ENCODE measurements at places on chromosomes 12 and 14.

- DNase-seq: no peak
Observed at GRCh38 chr14:83883732-83884131, 1646.2 kb upstream of the FLRT2 start.

- DNase-seq: peak; percentile 73
Observed at GRCh38 chr14:23057757-23058653, 685 bp upstream of the CDH24 start.

DNA sequence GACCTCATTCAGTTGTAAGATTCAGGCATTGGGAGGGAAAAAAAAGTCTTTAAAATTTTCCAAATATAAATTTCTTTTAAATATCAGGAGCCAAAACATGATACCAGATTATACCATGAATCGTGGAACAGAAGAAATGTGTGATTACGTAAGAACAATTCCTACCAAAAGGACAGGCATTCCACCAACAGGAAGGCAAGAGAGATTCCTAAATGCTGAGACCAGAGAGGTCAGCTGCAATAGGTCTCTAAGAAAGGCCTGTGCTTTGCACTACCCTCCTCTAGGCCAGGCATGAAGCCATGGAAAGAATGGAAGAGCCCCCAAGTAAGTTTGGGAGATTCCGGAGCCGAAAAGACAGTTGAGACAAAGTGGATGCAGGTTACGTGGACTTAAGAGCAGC, 83.7 kb downstream of the PTGER2 start:
- no peak for DNase-seq

DNA sequence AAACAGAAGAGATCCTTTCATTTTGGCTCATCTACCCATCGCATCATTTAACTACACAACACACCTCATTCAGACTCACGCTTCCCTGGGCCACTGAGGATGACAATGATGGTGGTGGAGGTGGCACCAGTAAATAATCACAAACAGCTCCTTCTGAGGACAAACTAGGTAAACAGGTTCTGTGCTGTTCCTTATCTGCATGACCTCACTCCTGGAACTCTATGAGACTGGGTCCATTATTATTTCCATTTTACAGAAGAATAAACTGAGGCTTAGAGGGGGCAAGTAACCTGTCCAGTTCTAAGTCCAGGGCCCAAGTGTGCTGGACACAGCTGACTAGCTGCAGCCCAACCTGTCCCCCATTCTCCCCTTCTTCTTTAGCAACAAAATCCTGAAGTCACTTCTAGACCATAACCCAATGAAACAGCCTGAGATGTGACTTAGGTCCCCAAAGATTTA, 50.4 kb downstream of the ITPK1 start:
- no peak for DNase-seq

- DNase-seq: no peak
Observed at GRCh38 chr12:116171549-116171948, 105.9 kb downstream of the MED13L start.

GRCh38 chr12:68065163-68065562, 75.9 kb downstream of the IFNG-AS1 start:
- DNase-seq: no peak

DNA sequence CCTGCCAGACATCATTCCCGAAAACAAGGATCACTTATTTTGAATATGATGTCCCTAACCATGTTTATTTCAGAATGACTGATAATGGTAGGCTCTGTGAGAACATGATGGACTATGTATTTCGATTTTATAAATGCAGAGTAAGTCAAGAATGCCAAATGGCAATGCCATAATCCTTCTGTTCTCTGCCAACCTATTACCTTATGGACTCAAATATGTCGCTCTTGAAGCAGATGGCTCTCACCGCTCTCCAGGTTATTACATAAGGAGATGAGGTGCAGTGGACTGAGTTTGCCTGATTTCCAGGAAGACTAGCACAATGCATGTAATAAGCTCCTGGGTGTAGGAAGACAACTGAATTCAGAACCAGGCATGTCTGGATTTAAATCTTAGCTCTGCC, 227.2 kb downstream of the BTG1 start:
- DNase-seq: no peak

DNA sequence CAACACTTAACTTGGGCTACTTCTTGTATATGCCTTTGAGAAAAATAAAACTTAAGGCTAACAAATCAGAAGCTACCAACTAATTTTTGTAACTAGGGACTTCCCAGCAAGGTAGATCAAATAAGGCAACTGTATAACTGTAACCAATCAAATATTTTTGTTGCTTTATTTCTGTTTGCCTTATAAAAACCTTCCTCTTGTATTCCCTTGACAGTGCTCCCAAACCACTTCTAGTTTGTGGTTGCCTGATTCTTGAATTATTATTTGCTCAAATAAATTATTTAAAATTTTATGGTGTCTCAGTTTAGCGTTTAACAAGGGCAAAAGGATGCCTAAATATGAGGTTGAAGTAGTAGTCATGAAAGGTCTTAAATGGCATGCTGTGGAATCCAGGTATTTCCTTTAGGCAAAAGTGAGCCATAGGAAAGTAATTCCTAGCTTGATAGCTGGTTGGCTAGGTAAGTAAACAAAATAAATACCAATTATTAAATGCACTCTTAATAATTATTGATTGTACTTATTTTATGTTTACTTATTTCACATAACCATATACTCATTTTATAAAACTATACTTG, 632.6 kb downstream of the RPL10L start:
- no peak for DNase-seq

GRCh38 chr12:100572184-100572583, 1.3 kb upstream of the GAS2L3 start:
- DNase-seq: no peak

- no peak for DNase-seq
Observed at GRCh38 chr14:59333235-59333634, 131.9 kb downstream of the GPR135 start.

GRCh38 chr14:76129851-76130576, 21.7 kb upstream of the GPATCH2L start:
- no peak for DNase-seq

DNA sequence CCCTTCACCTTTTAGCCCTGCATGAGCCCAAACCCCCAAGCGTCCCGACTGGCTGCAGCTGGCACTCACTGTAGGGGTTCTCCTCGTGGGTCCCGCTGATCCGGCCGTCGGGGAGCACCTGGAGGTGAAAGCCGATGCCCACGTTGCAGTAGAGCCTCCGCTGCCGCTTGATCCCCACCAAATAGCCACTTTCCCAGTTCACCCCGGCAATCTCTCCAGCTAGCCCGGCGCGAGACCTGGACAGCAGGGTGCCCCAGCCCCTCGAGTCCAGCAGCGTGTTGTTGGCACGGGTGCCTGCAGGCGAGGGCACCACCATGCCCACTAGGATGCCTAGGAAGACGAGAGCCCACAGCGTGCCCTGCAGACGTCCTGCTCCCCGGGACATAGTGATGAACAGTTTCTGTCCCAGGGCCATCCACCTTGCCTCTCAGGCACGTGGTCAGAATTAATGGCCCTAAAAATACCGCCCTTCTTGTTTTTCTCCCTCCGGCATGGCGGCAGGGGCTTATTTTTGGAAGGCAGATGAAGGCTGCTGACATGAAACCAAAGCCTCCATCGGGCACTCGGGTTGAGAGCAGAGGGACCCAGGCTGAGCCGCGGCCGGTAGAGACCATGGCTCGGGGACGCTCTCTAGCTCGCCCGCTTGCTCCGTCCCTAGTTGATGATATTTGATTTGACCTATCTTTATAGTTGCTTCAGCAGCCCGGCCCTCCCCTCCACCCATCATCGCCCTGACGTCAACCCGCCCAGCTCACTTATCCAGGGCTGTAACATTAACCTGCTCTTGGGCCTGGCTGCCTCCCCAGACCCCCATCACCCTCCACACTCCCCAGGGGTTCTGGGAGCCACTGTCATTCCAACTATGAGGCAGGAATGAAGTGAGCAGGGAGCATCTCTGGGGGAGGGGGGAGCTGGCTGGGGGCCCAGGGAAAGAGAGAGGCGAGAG, at the start of gene FGF6:
TSS of gene FGF6 (minus strand) at position 660 of the 946 bp plus-strand sequence. CDS start at position 415, 245 bp downstream.
- DNase-seq: no peak

DNA sequence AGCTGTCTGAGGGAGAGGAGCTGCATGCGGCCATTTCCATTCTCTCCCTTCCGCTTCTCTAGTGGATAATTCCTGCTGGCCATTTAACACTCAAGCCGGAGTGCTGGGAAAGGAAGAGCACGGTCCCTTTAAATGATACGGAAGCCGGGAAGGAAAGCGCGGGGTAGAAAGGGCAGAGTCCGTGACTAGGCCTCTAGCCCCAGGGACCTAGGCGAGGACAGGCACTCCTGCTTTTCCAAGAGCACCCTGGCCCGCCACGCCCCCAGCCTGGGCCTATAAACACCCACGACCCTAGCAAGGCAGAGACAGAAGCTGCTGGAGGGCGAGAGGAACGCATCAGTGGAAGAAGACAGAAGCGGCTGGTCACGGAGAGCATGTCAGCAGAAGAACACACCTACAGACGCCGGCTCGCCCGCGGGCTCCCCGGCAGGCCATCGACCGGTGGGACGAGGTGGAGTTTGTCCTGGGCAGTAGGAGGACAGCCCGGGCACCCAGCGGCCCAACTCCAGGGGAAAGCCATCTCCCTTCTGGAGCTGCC, 1206.6 kb upstream of the TMEM132C start:
- no peak for DNase-seq

GRCh38 chr14:90658541-90658967, 157.7 kb downstream of the TTC7B start:
- DNase-seq: no peak

- no peak for DNase-seq
Observed at GRCh38 chr12:22082190-22082701, 36.2 kb downstream of the CMAS start.

DNA sequence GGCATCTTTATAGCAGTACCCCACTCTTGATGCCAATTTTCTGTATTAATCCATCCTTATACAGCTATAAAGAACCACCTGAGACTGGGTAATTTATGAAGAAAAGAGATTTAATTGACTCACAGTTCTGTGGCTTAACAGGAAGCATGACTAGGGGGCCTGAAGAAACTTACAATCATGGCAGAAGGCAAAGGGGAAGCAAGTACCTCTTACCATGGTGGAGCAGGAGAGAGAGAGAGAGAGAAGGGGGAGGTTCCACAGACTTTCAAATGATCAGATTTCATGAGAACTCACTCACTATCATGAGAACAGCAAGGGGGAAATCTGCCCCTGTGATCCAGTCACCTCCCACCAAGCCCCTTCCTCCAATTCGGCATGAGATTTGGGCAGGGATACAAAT, 84.4 kb downstream of the SLC24A4 start:
- DNase-seq: no peak

DNA sequence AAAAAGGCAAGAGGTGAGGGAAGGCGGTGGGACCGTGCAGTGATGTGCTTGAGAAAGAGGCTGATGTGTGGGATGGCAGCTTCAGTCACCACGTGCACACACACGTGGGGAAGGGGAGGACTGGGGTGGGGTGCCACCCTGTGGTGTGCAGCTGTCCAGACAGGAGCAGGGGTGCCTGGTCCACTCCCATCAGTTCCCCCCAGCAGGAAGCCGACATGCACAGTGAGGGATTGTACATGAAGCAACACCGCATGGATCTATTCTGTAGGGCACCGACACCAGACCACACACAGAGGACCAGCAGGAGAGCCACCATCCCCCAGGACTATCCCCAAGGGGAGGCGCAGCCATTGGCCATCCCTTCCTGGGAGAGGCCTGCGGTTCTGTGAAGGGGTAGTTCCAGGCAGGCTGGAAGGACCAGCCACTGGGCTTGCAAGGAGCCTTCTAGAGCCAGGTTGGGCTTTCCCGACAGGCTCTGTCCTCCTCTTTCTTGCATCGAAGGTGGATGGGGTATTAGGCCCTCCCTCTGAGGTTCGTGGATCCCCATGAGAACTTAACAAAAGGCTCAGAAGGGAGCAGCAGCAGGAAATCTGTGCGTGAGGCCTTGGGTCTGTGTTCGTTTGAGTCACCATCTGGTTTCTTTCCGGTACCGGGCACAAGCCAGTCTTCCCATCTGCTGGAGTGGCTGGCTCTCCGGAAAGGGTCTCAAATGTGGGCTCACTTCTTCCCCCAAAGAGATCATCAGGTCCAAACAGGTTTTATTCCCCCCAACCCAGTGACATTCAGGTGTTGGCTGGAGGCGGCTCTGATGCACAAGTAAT, 59.8 kb downstream of the PLEKHG3 start:
- DNase-seq: no peak

GRCh38 chr14:100713705-100714104, 13.0 kb upstream of the DLK1 start:
- DNase-seq: no peak

GRCh38 chr14:89351221-89351515, 65.9 kb downstream of the FOXN3 start:
- no peak for DNase-seq

- no peak for DNase-seq
Observed at GRCh38 chr12:614411-614970, 48.8 kb downstream of the NINJ2 start.

DNA sequence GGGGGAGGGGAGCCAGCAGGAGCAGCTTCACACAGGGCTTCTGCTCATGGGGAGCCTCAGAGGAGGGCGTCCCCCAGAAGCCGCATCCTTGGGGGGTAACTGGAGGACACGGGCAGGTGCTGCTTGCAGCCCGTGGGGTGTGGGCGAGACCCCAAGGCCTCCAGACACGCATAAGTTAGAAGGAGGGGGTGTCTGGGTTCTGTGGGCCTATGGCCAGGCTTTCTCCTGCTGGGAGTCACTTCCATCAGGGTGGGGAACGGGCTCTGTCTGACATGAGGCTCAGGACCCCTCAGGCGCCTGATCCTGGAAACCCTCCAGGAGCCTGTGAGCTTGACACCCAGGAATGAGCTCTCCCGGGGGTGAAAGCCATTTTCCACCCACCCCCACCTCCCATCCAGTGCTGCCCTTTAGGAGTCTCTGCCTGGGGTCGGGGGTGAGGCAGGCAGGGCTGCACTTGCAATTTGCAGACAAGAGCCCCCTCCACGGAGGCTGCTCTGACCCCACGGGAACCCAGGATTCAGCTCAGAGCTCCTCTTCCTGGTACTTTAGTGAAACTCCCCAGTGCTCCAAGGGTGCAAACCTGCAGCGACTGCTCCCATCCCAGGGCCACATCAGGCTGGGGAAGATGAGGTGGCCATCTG, 325.7 kb downstream of the ADGRD1 start:
- no peak for DNase-seq

DNA sequence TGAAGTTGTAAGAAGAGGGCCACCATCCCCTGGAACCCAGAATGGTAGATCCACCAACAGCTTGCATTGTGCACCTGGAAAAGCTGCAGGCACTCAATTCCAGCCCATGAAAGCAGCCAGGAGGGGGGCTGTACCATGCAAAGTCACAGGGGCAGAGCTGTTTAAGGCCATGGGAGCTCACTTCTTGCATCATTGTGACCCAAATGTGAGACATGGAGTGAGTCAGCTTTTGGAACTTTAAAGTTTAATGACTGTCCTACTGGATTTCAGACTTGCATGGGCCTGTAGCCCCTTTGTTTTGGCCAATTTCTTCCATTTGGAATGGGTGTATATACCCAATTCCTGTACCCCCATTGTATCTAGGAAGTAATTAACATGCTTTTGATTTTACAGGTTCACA, 50.8 kb downstream of the SLC16A7 start:
- DNase-seq: no peak

DNA sequence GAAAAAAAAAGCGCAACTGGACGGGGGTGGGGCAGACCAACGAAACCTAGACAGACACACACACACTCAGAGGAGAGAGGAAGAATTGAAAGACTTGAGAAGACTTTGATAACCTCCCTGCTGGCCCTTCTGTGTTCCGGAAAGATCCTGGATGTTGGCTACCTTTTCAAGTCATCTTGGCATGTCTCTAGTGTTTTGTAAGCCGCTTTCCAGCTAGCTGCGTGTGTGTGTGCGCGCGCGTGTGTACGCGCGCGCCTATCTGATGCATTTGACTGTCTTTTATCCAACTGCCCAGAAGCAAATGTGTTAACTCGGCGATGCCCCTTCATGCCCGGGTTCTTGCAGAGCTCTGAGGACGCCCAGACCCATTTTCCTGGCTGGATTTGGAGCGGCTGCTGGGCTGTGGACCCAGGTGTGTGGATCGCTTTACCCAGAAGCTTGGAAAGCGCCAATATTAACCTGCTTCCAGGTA, 664 bp downstream of the LRFN5 start:
- no peak for DNase-seq
